ENCODE measurements at places on chromosomes 3 and 15. TPM values are rescaled to one million over a fixed set of nuclear protein-coding genes. Genes with fewer than 3 reads are reported as not detected.

TUSC7 gene
- total RNA-seq, result not detected

DNA sequence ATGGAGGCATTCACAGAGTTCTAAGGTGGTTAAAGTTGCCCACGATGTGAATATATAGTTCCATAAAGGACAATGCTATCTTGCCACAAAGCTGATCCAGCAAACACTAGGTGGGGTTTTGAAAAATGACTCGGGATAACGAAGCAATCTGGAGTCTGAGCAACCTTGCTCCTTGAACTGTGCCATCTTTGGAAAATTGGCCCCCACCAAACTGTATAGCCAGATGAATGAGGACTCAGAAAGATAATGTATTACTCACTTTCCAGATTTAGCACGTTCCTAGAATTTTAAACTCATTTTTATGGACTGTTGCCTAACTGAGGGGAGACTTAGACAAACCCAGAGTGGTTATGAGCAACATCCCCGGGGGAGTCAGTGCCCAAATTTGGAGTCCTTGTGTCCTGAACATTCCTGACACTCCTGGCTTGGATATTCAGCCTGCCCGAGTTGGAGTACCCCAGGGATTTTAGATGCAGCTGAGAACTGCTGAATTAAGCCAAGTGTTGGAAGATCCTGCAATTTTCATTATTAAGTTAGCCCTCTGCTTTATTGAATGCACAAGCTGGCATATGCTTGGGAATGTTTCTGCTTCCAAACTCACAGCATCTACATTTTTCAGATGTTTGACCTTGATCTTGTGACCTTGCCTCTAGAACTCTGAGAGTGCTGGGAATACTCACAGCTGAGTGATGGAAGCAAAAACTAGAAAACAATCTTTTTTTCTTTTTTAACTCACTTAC, 8.8 kb upstream of the MAGI1 start:
- H3K4me1 ChIP-seq, result peaks cover 2% of the 10 kb centered on the region
- no peaks in the 10 kb centered on the region for H3K27me3 ChIP-seq
- no peak for DNase-seq
- no peak overlapping the region for H3K4me3 ChIP-seq
- H3K27ac ChIP-seq, result no peak overlapping the region
- H3K36me3 ChIP-seq, result no peaks in the 10 kb centered on the region

- peaks cover 98% of the 10 kb centered on the region for H3K27me3 ChIP-seq
- peak within 1 kb of the TSS; percentile 68 for H3K4me3 ChIP-seq
- peak; percentile 68 for DNase-seq
- H3K36me3 ChIP-seq, result no peaks in the 10 kb centered on the region
Measured at GRCh38 chr15:32717426-32718226, at the start of gene GREM1. Gene GREM1 (plus strand): TSS chr15:32718004. CDS start chr15:32730691, 12,687 bp downstream.

CX3CR1 gene
- total RNA-seq, result 0.37 TPM

CHST13 gene
- total RNA-seq, result 6.4 TPM

DNA sequence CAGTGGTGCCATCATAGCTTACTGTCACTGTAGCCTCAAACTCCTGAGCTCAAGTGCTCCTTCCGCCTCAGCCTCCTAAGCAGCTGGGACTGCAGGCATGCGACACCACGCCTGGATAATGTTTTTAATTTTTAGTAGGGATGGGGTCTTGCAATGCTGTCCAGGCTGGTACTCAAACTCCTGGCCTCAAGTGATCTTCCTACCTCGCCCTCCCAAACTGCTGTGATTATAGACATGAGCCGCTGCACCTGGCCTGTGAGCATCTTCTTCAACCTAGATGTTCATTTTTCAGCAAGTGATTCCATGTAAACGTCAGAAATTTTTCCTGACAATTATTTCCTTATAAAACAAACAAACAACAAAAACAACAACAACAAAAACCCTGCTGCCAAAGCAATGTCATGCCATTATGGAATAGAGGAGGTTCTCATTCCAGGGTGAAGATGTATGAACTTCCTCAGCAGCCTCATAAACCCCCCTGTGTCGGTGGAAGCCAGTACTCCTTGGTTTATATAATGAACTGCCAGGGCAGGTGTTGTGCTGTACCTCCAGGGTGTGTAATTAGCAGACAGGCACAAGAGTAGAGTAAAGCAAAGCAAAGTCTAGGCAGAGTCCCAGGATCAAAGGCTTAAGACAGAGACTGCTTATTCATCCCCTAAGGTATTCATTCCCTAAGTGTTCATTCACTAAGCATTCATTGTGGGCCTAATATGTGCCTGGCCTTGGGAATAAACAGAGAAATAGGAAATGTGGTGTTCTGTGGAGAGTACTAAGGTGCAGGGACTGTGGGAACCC, 44.6 kb downstream of the NR2C2 start:
- peaks cover 57% of the 10 kb centered on the region for H3K27me3 ChIP-seq
- DNase-seq, result no peak
- no peak overlapping the region for H3K27ac ChIP-seq
- H3K36me3 ChIP-seq, result no peaks in the 10 kb centered on the region
- no peak overlapping the region for H3K4me3 ChIP-seq
- peaks cover 32% of the 10 kb centered on the region for H3K4me1 ChIP-seq

DNA sequence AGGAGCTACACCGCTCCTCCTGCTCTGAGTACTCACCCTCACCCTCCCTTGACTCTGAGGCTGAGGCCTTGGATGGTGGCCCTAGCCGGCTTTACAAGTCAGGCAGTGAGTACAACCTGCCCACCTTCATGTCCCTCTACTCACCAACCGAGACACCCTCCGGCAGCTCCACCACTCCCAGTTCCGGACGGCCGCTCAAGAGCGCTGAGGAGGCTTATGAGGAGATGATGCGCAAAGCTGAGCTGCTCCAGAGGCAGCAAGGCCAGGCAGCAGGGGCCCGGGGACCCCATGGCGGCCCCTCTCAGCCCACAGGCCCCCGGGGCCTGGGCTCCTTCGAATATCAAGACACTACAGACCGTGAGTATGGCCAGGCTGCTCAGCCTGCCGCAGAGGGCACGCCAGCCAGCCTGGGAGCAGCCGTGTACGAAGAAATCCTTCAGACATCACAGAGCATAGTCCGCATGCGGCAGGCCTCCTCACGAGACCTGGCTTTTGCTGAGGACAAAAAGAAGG, 21.2 kb upstream of the APEH start:
- no peak overlapping the region for H3K27ac ChIP-seq
- DNase-seq, result no peak
- H3K36me3 ChIP-seq, result no peaks in the 10 kb centered on the region
- H3K4me3 ChIP-seq, result no peak overlapping the region

All from WTC11 (cell line).